ENCODE measurements at places on chromosomes 12 and 14. TPM values are rescaled to one million over a fixed set of nuclear protein-coding genes. Genes with fewer than 3 reads are reported as not detected.

The RFX4 gene
- 0.07 TPM for total RNA-seq

The GNB3 gene
- total RNA-seq: 1.5 TPM

The KRT80 gene
- 38.7 TPM for total RNA-seq

The GARIN6 gene
- not detected for total RNA-seq

The SERPINA9 gene
- total RNA-seq: not detected

The DACT1 gene
- 0.47 TPM for total RNA-seq

The PTCSC3 gene
- total RNA-seq: not detected

Measured in A549 treated with dexamethasone at 1 μM for 4 hours (cell line).